ENCODE measurements at places on chromosomes 2 and 18.

DNA sequence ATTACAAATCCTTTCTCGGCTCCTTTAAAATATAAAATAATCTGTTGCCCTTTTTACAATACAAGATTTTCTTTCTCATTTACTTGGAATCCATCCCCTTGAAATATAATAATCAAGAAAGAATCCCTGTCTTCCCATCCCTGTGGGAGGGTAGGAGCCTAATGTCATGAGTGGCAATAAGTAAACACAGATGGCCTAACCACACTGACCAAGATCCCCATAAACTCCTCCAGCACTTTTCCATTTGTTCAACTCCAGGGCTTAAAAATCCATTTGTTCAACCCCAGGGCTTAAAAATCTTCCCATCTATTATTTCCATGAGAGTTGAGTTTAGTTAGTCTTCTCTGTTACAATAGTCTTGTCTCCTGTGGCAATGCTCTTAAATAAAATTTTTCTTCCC lies 297.6 kb downstream of the CDH7 start:
- no peak for DNase-seq

DNA sequence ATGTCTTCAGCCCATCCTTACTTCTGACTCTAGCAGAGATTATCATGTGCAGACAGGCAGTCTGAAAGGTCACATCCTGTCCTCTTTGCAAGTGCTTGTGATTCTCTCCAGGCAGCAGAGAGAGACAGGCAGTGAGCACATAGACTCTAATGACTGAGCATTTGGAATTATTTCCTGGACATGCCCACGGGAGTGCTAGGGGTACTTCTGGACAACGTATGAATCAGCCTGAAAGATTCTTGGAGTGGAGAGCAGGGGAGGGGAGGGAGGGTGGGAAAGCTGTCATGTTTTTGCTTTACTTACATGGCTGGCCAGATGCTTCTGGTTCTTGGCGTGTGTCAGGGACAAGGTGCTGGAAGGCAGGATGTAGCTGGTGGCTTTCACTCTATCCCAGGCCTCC lies 150.6 kb downstream of the RIF1 start:
- DNase-seq, result no peak

- DNase-seq, result no peak
These were observed 100.2 kb upstream of the EPAS1 start for GRCh38 chr2:46196871-46197462.

GRCh38 chr2:176584333-176584732 lies 315.1 kb downstream of the MTX2 start:
- DNase-seq, result no peak

DNA sequence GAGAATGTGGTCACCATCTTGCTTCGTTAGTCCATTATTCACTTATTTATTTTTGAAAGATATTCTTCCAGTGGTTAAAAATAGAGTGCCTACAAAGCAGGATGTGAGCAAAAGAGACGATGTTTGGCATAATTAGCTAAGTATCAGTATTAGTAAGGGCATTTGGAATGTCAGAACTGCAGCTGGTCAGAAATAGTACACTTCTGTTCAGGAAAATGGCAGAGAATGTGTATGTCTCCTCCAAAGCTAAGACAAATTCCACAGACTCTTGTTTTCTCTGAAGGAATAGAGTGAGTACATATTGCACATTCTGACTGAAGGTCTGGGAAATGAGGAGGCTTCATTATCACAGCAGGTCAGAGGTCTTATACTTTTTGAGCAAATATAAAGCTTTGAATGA lies 209.0 kb downstream of the L3MBTL4 start:
- DNase-seq, result no peak

DNA sequence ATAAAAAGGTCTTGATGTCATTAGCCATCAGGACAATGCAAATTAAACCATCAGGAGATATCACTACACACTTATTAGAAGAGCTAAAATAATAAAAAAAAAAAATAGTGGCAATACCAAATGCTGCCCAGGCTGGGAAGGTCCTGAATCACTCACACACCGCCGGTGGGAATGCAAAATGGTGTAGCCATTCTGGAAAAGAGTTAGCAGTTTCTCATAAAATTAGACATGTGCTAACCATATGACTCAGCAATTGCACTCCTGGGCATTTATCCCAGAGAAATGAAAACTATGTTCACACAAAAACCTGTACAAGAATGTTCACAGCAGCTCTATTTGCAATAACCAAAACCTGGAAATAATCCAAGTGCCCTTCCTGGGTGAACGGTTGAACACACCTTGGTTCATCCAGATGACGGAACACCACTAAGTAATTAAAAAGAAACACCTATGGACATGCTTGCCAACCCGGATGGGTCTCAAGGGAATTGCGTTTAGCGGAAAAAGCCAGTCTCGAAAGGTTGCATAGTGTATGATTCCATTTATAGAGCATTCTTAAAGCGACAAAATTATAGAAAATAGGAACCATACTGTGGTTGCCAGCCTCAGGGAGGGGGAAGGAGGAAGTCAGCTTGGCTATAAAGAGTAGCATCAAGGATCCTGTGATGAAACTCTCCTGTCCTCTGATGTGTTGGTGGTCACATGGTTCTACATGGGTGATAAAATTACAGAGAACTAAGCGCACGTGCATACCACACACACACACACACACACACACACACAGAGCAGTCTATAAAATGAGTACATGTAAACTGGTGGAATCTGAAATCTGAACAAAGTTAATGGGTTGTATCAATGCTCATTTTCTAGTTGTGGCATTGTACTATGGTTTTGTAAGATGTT lies 4.6 kb downstream of the MBP start:
- peak; percentile 61 for DNase-seq

DNA sequence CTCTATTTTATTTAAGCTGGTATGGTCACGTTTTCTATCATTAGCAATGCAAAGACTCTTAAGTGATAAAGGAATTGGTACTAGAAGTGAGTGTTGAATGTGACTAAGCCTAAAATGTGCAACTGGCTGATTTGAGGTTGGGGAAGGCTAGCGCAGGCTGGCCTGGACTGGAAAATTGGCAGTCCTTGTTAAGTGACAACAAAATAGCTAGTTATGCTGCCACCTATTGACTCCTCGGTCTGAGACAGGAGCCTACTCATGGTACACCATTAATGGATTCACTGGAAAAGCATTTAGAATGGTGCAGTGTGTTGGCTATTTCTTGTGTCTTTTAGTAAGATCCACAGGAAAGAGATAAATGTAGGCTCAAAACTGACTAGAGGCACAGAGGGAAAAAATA lies 5.7 kb upstream of the WIPF1 start:
- DNase-seq, result peak; percentile 65

DNA sequence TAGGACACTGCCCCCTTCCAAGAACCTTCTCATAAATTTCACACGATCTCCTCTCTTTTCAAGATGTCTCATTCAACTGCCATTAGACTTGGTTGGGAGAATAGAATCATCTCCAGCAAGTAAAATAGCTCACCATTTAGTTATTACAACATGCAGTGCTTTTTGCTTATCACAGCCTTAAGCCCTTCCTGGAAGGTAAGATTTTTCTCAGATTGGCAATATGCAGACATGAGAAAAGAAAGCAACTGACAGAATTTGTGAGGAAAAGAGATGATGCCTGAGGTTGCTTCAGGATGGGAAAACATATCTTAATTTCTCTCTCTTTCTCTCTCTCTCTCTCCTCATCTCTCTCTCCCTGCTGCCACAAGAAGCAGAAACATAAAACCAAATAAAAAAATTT lies 855.1 kb upstream of the ACVR2A start:
- no peak for DNase-seq

DNA sequence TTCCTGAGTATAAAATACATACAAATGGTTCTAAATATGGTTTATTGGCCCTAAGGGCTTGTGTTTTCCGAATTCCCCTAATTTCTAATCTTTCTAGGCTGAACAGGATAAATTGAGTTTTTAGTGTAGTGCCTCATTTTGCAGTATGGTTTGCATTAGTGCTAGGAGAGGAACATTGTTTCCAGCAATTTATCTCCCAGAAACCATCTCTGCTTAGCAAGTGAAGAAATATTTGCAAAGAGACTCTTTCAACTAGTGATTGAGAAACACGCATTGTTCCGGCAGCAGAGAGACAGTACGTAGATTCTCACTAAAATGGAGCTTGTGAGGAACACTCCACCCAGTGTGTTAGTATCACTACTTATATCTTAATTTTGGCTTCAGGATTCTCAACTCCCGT lies 177.8 kb upstream of the EPAS1 start:
- no peak for DNase-seq

DNA sequence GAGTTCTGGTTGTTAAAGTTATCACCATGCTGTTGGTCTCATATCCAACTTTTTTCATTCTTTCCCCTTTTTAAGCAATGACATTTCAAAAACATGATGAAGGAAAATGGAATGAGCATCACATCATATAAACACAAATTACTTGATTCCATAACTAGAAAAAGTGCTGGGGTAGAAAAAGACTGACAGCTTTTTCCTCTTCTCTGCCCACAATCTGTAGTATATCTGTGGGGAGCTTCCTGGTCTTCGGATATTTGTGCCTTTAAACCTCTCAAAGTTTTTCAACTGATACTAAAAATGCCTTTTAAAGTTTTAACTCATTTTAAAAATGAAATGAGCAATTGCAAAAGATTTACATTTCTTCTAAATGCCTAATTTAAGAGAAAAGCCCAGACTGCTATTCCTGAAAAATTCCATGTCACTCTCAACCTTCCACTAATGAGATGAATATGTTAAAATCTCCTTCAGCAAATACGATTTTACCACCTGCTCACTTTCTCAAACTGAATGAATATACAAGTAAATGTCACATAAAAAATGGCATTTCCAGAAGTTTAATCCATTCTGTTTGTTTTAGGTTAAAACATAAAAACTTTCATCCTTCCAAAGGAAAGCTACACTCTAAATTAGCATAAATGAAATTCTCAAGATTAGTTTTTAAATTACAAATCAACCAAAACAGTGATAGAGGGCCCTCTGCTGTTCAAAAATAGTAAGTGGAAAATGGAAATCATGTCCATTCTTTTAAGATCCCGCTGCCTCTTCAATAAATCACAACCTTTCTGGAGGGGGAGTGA lies 2.1 kb downstream of the DNAH7 start:
- DNase-seq, result peak; percentile 45

DNA sequence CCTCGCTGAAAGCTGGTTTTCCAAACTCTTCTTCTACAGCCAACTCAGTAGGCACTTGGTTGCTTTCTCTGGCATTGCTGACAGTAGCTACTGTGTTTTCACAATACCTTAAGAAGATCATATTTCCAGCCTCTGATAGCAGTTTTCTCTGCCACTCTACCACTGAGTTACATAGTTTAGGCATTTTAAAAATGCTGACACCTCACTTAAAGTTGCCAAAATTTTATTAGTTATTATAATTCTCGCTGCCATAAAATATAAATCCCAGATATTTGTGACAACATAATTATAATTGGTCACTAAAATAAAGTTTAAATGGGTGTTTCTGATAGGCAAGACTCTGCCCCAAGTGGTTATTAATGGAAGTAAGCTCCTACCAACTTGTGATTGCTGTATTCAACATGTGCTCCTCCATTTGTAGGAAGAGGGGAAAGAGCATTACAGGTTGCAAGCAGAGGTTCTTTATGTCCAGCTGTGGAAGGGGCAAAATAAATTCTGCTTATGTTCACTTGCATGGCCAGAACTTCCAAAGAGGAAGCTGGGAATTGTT lies 1202.8 kb downstream of the CNTNAP5 start:
- no peak for DNase-seq

GRCh38 chr18:11883153-11883552 lies 25.0 kb downstream of the MPPE1 start:
- no peak for DNase-seq

- DNase-seq, result peak; percentile 90
These were observed at the start of gene PTPN18 for GRCh38 chr2:130355578-130356431. Gene PTPN18 (plus strand): TSS chr2:130356056. CDS start chr2:130356108, 52 bp downstream.

DNA sequence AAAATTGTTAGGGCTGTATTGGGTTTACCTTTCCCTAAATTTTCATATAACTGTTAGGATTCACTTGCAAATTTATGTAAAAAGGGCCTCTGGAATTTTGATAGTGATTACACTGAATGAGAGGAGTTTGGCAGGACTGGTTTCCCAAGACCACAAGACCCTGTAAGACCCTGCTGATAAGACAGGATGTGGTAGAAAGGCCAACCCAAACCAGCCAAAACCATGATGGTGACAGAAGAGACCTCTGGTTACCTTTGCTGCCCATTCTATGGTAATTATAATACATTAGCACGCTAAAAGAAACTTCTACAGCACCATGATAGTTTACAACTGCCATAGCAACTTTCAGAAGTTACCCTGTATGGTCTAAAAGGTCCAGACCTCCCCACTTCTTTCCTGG lies 8.3 kb upstream of the CASP10 start:
- DNase-seq, result no peak

- no peak for DNase-seq
These were observed 70.5 kb downstream of the FAM168B start for GRCh38 chr2:131022731-131023130.

- DNase-seq, result no peak
These were observed 2.1 kb upstream of the HSBP1L1 start for GRCh38 chr18:79962311-79962710.

- no peak for DNase-seq
These were observed 5.5 kb downstream of the UBE2E3 start for GRCh38 chr2:180985771-180986395.

DNA sequence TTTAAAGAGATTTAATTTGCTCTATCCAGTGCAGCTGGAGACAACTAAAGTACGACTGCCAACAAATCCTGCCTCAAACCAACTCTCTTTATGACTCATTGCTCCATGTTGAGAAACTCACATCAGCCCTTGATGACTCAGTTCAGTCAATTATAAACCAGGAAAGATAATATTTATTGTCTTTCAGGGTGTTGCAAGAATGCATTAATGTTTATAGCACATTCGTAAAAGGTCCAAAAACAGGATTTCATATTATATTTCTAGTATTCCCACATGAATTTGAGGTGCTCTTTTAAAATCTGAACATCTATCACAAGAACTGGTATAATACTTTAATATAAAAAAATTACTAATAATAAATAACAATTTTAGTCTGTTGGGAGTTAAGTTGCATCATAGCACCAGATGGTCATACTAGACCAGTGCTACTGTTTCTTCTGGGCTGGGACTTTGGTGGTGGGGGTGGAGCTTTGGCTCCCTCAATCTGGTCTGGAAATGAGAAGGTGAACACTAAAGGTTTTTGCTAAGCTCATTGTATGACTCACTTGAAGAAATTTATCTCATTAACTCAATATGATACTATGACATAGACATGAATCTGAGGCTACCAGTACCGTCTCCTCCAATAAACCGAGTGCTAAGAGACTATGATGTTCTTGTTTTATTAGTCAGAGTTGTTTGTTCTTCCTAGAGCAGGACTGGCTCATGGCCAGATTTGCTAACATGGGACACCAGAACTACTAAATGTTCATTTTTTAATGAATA lies 26.6 kb upstream of the MAP3K20 start:
- peak; percentile 59 for DNase-seq

GRCh38 chr18:10131460-10132395 lies 217.9 kb downstream of the VAPA start:
- no peak for DNase-seq

- no peak for DNase-seq
These were observed 62.9 kb upstream of the ZFP36L2 start for GRCh38 chr2:43289331-43289730.

GRCh38 chr2:238616681-238617080 lies 190.0 kb downstream of the ASB1 start:
- no peak for DNase-seq

GRCh38 chr18:55161916-55162315 lies 202.7 kb upstream of the CCDC68 start:
- no peak for DNase-seq

All from erythroblast (primary cell).